ENCODE measurements at places on chromosomes 5 and 9. TPM values are rescaled to one million over a fixed set of nuclear protein-coding genes. Genes with fewer than 3 reads are reported as not detected.

Gene AMBP
- total RNA-seq, result 2.6 TPM

Gene BSPRY
- total RNA-seq, result 14.7 TPM

Gene IRX2
- 44.1 TPM for total RNA-seq

DNA sequence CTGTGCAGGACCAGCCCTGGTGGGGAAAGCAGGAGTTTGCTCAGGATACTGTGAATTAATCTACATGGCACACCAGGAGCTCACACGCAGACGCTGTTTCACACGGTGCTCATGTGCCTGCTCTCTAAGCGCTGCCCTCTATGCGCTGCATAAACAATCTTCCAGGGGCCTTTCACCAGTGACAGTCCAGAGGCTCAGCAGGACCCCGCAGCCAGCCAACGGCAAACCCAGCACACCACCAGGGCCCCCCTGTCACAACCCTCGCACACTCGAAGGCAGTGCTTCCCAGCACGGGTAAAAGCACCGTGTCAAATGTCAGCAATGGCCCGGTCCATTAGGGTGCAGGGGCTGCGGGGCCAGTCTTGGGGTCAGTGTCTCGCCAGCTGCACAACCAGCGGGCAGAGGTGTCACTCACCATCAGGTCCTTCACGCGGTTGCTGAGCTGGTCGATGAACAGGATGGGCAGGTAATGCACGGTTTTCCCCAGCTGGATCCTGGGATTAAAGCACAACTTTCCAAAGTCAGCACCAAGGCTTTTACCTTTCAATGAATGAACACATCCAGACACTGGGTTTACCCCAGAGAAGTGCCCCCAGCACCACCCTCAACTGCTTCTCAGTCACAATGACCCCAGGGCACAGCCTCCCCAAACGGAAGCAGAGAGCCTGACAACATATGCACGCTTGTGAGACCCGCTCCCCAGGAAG, 7.3 kb downstream of the CLPTM1L start:
- H3K4me1 ChIP-seq, result no peaks in the 10 kb centered on the region
- DNase-seq, result no peak
- H3K27me3 ChIP-seq, result no peaks in the 10 kb centered on the region
- H3K36me3 ChIP-seq, result peaks cover 3% of the 10 kb centered on the region
- no peak overlapping the region for H3K27ac ChIP-seq

DNA sequence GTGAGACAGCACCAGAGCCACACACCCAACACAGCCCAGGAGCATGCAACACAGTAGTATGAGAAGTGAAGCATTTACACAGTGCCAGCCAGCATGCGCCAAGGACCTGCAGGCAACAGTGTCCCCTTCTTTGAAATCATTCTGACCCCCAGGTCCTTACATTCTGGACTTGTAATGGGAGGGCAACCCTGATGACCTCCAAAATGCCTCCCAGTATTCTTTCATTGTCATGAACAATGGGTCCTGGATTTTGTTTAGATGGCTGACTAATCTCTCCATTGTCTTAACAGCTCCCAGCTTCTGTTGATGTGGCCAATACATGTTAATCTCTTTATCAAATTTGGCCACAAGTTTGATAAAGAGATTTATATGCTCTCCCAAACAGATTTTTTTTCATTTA, 417.1 kb downstream of the DMRTA1 start:
- H3K4me1 ChIP-seq, result no peaks in the 10 kb centered on the region
- H3K27me3 ChIP-seq, result no peaks in the 10 kb centered on the region
- no peak overlapping the region for H3K27ac ChIP-seq
- H3K36me3 ChIP-seq, result no peaks in the 10 kb centered on the region

DNA sequence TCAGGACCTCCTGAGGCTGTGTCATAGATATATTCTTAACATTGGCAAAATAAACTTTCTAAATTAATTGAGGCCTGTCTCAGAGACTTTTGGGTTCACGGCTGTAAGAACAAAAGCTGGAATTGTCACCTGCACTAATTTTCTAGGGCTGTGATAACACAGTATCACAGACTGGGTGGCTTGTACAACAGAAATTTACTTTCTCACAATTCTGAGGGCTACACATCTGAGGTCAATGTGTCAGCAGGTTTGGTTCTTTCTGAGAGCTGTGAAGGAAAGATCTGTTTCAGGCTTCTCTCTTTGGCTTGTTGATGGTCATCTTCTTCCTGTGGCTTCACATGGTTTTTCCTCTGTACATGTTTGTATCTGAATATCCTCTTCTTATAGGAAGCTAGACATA, 29.2 kb upstream of the NFIL3 start:
- no peak overlapping the region for H3K4me3 ChIP-seq
- DNase-seq, result no peak
- H3K4me1 ChIP-seq, result no peaks in the 10 kb centered on the region
- no peaks in the 10 kb centered on the region for H3K36me3 ChIP-seq

DNA sequence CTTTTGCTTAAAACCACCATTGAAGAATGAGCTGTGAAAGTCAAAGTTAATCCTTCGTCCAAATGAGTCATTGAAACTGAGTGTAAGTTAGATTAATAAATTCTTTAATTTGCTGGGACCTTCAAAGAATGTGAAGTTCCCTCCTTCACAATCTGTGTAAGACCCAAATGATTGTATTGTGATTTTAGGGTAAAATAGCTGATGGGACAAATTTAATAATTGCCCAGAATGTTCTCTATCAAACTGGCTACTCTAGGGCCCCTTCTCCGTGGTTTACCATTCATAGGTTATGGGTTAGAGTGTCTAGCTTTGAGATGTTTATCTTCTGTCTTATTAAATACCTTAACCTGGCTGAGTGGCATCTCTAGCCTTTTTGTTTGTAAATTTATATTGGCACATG, 11.9 kb downstream of the C1QTNF3 start:
- DNase-seq, result no peak
- H3K36me3 ChIP-seq, result peaks cover 4% of the 10 kb centered on the region
- no peaks in the 10 kb centered on the region for H3K27me3 ChIP-seq
- no peak overlapping the region for H3K4me3 ChIP-seq
- peaks cover 37% of the 10 kb centered on the region for H3K4me1 ChIP-seq
- no peak overlapping the region for H3K27ac ChIP-seq

DNA sequence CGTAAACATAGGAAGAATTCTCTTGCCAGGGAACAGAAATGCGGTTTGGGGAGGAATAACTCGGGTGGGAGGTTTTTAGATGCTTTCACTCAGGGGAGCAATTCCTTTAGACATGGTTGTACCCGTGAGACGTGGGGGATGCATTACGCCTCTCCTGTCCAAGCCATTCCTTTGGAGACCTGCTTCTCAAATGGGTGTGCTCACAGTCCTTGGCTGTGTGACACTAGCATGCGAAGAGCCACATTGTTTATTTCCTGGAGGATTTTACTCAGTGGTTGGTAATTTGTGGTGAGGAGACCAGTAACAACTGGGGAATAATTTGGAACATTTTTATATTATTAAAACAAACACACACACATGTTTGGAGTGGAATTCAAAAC, 18.5 kb downstream of the COL15A1 start:
- no peaks in the 10 kb centered on the region for H3K27me3 ChIP-seq
- DNase-seq, result no peak
- no peak overlapping the region for H3K4me3 ChIP-seq
- no peaks in the 10 kb centered on the region for H3K4me1 ChIP-seq

All from Caco-2 (cell line).